HCEC 1CT (cell line): ENCODE measurements at places on chromosomes 2 and 18.

GRCh38 chr2:151297882-151298281 is 8.4 kb upstream of the NMI start:
- no peak for DNase-seq

DNA sequence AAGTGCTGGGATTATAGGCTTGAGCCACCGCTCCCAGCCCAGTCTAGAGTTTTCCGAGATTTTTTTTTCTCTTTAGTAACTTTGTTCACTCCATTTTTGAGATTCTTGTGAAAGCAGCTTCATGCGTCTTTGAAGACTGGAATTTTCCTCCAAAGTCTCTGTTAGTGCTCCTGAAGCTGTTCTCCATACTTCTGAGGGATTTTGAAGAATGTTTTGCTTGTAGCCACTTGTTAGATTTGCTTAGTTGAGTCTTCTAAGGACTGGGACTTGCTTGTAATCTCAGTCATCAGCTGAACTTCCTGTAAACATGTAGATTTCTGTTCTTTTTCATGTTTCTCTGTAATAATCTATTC is 234.3 kb downstream of the MYCN start:
- DNase-seq, result no peak

- DNase-seq, result no peak
These were observed 331.6 kb downstream of the SETBP1 start for GRCh38 chr18:45012286-45012685.

GRCh38 chr2:23199115-23199918 is 185.7 kb upstream of the KLHL29 start:
- peak; percentile 40 for DNase-seq

- peak; percentile 65 for DNase-seq
These were observed 95.0 kb upstream of the LDAH start for GRCh38 chr2:20917719-20918572.

DNA sequence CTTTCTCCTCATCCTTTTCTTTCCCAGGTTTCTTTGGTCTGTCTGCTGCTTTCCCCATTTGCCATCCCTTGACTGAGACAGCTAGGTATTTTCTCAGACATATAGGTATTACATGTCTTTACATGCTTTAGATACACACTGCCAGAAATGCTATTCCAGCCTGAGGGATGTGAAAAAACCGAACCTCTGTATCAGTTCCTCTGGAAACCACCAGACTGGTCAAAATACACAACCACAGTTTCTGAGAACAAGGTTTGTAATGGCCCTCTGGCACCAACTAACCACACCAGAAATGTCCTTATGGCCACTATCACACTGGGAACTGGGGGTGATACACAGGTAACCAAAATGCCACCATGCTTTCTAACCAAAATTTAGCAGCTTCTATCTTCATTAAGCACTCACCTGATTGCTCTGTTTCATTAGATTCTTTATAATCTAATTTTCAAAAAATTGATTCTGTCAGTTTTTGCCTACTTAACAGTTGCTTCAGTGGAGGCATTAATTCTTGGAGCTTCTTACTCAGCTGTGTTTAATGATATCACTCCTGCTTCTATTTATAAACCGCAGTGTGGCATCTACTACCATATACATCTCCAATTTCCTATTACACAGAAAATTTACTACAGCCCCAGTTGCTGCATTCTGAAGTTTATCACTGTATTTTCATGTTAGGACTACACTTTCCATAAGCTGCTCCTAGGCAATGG is 243.5 kb downstream of the WDPCP start:
- no peak for DNase-seq

- DNase-seq, result no peak
These were observed 311.5 kb upstream of the MGAT5 start for GRCh38 chr2:133942398-133942797.

- no peak for DNase-seq
These were observed 435.5 kb downstream of the SOX11 start for GRCh38 chr2:6127718-6128117.

GRCh38 chr18:8754995-8755960 is 49.9 kb downstream of the MTCL1 start:
- peak; percentile 87 for DNase-seq

- no peak for DNase-seq
These were observed 372.5 kb downstream of the CBLN2 start for GRCh38 chr18:72171596-72171995.

- no peak for DNase-seq
These were observed 719.5 kb downstream of the DPP10 start for GRCh38 chr2:115161771-115162493.

- no peak for DNase-seq
These were observed 35.5 kb downstream of the TGFBRAP1 start for GRCh38 chr2:105294046-105294445.

DNA sequence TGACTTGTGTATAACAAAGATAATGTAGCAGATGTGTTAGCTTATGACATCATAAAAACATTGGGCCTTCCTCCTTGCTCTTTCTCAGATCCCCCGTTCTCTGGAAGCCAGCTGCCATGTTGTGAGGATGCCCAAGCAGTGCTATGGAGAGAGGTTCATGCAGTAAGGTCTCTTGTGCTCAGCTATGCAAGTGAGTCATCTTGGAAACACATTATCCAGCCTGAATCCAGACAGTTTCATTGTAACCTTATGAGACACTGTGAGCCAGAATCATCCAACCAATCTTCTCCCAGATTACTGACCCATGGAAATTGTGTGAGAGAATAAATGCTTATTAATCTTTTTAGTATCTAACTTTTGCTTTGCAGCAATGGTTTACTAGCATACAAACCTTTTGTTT is 60.8 kb downstream of the ST6GAL2 start:
- no peak for DNase-seq

DNA sequence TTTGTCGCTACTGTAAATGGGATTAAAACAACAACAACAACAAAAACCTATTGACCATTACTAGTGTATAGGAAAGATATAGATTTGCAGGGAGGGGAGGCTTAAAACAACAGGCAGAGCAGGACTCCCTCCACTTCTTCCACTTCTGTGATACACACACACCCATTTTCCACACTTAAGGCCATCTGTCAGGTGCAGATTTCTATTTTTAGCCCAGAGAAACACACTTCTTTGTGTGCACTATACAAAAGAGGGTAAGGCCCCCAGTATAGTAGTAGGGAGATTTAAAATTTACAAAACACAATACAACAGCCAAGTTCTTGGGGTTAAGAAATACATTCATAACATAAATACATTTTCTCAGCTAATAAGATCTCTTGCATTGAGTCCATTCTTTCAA is 22.4 kb downstream of the PTPN2 start:
- no peak for DNase-seq
